ENCODE measurements at places on chromosomes 2 and 18.

- DNase-seq: no peak
These were observed 134.5 kb downstream of the CLIP4 start for GRCh38 chr2:29249666-29250253.

- DNase-seq: no peak
These were observed 14.3 kb downstream of the KCNG2 start for GRCh38 chr18:79812052-79812451.

- DNase-seq: no peak
These were observed 39.7 kb upstream of the EPAS1 start for GRCh38 chr2:46257476-46257875.

DNA sequence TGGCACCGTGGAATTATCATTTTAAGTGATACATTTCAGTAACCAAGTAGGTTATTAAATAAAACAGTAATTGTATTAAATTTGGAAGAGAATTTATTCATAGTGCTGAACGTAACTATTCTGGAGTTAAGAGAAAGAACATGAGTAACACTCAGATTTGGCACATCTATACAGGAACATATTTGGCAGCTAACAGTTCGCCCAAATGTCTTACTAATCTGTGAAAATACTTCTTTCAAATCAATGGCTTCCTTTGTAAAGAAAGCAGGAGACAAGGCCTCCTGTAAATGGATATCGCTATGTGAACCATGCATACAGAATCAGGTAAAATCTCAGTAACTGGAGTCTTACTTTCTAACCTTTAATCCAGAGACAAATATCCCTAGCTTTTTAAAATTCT is 64.4 kb downstream of the ZNF516 start:
- DNase-seq: no peak

DNA sequence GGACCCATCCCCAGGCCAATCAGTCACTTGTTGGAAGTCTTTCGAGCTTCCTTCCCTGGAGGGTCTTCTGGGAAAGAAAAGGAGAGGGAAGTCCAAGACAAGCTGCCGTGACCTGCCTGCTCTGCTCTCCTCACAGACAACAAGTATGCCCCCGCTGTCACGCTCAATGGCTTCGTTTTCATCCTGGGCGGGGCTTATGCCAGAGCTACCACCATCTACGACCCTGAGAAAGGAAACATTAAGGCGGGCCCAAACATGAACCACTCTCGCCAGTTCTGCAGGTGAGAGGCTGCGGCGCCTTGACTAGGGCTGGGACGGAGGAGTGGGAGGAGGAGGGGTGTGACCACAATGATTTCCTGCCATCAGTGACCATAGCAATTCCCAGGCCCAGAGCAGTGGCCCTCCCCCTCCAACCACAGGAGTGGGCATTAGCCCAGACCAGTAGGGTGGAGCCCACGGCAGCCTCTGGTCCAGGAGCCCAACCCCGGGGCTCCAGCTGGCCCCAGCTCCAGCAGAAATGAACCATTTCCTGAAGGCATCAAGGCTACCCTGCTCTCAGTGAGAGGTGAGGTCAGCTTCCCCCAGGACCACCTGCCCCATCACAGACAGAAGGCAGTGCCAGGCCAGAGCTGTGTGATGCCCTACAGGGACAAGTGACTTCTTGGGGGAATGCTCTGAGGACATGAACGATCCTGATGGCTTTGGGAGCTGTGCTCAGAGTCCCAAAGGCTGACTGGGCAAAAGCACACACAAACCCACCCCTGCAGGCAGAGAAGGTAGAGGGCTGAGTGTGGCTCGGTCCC is 223.1 kb downstream of the ATAD2B start:
- no peak for DNase-seq

- DNase-seq: no peak
These were observed 21.6 kb upstream of the SP3 start for GRCh38 chr2:173986805-173987204.

- no peak for DNase-seq
These were observed 172.8 kb downstream of the CYP26B1 start for GRCh38 chr2:71974846-71975245.

DNA sequence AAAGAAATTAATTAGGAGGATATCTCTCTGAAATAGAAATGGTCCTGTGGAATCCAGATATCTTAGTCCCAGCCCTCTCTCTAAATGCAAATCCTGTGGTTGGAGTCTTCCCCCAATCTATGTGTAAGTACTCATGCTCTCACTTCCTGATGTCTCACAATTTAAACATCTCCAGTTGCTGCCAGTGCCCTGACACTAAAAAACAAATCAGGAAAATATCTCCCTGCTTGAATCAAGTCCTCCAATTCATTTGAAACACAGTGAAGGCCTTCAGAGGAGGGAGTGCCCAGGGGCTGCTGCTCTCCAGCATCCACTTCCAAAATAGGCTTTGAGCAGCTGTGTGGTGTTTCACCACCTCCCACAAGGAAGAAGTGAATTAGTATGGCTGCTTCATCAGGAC is 413.8 kb downstream of the RAD51AP2 start:
- no peak for DNase-seq

GRCh38 chr2:151716721-151717120 is 17.6 kb downstream of the NEB start:
- no peak for DNase-seq

DNA sequence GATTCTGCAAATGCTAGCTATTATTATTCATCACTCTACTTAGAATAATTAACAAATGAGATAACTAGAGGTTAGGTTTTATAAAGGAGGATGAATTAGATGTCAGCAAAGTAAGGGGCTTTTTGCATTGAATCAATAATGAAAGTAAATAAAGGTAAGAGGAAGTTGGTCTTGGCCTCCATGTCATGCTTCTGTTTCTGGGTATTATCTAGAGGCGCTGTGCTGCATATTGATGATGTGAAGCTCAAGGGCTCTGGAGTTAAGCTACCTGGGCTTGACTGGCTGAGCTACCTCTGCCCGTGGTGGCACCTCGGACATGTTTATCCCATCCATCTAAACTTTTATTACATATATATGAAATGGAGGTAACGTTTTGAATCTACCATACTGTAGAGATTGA is 350.9 kb downstream of the PARD3B start:
- no peak for DNase-seq

DNA sequence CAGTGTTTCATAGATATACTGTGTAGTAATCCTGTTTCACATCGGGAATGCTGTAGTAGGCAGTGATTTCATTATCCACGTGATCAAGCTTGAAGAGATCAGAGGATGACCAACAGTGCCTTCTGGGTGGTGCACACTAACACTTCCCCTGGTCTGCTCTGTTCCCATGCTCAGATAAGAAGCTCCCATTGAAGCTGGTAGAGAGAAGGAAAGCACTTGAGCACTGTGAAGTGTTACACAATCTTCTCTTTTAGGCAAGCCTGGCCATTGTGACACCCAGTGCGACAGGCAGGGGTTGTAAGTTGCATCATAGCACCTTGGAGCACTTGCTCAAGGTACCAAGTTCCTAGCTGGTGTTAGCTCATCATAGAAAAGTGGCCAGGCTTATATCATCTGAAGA is 30.6 kb upstream of the GPD2 start:
- no peak for DNase-seq

GRCh38 chr2:24986372-24986771 is 14.6 kb upstream of the DNAJC27 start:
- no peak for DNase-seq

- DNase-seq: no peak
These were observed 92.1 kb upstream of the EFEMP1 start for GRCh38 chr2:56015711-56016115.

DNA sequence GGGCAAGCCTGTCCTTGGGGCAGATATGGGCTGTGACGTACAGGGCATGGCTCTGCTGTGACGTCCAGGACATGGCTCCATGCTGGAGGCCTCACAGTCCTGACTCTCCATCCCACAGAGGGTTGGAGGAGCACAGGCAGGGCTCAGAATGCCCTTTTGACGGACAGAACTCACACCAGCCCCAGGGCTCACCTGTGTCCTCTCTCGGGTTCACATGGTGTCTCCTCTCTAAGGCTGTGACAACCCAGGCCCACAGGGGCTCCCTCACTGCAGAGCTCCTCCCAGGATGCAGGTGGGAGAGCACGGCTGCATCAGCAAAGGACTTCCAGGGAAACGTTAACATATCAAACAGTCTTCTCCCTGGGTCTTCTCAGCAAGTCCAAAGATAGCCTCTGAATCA is 133.8 kb downstream of the EIPR1 start:
- DNase-seq: no peak

- DNase-seq: no peak
These were observed 124.3 kb upstream of the FOSL2 start for GRCh38 chr2:28268386-28268785.

DNA sequence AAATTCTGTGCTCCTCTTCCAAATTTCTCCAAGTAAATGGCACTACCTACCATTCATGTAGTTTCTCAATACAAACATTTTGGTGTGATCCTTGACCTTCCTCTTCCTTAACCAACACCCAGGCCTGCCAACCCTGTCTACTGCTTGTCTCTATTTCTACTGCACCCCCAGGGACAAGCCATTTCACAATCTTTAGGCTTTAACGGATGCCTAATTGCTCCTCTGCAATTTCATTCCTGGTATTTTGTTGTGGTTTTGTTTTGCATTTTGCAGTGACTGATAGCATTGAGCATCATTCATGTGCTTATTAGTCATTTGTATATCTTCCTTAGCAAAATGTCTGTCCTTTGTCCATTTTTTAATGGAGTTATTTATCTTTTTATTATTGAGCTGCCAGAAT is 10.0 kb downstream of the FAP start:
- no peak for DNase-seq

- no peak for DNase-seq
These were observed 179.9 kb downstream of the ETAA1 start for GRCh38 chr2:67576991-67577390.

DNA sequence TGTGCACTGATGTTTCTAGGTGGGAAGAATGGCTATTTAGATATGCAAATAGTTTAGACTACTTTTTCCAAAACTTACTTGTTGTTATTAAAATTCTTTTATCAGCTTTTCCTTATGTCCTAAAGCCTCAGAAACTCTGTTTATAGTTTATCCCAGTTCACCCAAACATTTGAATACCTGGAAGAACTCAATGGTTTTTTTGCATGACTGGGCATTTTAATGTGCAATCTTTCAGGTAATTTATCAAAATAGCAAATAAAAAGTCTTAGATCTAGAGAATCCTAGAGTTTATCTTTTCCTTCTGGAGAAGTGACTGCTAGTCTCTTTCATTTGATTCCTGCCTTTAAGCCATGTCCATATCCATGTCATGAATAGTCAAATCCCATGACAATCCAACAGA is 9.6 kb upstream of the ADAM23 start:
- no peak for DNase-seq

GRCh38 chr2:38546064-38546463 is 56.7 kb downstream of the HNRNPLL start:
- DNase-seq: no peak

DNA sequence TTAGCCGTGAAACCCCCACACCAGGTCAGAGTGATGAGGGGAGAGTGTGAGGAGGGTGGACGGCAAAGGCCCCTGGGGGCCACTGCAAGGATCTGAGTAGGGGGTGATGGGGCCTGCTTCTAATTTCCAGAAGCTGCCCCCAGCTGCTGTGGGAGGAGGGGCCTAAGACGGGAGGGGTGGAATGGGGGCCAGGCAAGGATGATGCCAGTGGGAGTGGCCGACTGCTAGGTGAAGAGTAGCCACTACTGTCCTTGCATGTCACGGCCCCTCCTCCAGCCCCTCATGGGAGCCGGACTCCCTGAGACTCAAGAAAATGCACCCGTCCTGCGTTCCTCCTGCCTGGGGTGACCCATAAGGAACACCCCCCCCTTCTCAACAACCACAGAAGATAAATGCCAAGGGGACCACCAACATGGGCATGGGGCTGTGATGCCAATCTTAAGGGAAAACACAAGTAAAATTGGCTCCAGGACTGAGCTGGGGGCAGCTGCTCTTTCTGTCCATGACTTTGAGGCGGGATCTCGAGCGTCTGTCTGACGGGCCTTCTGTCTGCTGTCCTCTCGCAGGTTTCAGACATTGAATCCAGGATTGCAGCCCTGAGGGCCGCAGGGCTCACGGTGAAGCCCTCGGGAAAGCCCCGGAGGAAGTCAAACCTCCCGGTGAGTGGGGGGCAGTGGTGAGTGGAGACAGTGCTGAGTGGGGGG is 24.2 kb upstream of the PRLH start:
- no peak for DNase-seq

DNA sequence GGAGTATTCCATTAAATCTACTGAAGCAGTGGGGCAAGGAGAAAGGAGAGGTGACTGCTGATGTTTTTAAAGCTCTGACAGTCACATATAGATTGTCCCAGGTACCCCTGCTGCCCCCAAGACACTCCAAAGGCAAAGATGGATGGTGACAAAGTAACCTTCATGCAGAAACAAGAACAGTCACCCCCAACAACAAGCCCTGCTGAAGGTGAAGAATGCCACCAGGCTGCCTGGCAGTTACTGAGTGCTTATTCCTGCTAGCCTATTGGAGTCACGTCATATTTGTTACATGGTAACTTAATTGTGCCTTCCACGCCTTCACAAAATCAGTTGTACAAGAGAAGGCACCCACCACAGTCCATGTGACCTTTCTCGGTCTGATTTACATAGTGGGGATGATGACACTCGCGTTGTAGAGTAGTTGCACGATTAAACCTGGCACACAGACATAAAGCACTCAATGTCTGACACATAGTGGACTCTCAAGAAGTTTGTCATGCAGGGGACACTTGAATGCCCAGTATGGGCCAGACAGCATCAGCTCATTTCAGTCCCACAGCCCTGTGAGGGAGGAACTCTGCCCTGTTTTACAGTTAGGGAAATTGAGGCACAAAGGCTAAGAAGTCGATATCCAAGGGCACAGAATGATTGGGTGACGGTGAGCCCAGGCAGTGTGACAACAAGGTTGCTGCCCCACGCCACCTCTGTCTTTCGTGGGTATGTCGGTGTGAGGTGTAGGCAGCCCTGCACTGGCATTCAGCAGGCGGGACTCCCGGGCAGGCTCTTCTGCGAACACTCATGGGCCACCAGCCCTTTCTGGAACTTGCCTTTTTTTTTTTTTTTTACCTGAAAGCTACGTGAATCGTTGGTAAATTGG is 62.7 kb downstream of the ZCCHC2 start:
- peak; percentile 46 for DNase-seq

DNA sequence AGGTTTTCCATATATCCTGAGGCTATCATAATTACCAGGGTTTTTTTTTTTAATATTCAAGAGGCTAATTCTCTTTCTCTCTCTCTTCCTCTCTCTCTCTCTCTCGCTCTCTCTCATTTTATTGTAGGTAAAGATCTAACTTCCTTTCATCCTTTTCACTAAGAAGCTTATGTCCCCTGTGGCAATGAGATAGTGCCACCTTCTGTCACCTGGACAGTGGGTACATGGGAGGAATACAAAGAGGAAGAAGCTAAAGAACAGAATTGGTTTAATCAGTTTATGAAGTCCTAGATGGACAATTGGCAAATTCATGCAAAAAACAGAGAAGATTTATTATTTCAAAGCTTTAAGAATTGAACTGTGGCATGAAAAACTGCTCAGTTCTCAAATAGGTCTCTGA is 1582.3 kb upstream of the TMEFF2 start:
- DNase-seq: no peak

Measured in stimulated activated CD4-positive, alpha-beta T cell treated with anti-CD3 and anti-CD28 coated beads, Interleukin-2, amount 100 ng/mL, for 48 hours (primary cell).